Thymus (tissue), 14 donors: ENCODE measurements at places on chromosomes 7 and 10.

GRCh38 chr7:420142-421093, 99.2 kb downstream of the PDGFA start:
- DNase-seq, result no peak

DNA sequence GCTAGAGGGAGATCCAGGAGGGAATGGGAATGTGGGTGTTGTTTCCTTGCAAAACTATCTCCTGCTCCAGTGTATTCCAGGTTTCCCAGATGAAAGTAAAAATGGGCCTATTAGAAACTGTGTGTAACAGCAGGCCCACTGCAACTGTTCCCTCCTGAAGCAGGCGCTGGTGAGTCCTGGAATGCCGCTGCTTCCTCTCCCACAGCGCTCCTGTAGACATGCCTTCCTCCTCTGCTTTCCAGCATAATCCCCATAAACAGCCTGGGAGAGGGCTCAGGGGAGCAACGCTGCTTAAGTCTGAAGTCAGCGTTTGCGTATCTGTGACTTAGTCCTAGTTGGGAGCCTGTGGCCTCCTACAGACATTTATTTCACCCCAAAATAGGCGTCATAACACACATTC, 551.0 kb upstream of the FOXK1 start:
- no peak for DNase-seq

- no peak for DNase-seq
These were observed 152.0 kb downstream of the CAMK1D start for GRCh38 chr10:12501324-12501723.

DNA sequence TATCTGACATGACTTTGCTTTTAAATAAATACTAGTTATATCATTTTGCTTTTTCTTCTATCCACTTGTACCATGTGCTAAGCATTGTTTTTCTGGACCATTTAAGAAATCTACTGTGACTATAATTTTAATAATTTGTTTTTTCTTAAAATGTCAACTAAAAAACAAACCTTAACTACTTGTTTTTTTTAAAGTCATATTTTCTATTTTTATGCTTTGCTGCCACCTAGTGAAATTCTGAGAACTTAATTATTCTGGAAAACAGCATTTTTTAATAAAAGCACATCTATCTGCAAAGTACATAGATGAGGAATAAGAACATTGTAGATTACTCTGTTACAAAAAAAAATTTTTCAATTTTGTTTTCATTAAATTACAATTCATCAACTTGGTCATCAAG, 47.4 kb downstream of the ORC5 start:
- peak; percentile 3 for DNase-seq

DNA sequence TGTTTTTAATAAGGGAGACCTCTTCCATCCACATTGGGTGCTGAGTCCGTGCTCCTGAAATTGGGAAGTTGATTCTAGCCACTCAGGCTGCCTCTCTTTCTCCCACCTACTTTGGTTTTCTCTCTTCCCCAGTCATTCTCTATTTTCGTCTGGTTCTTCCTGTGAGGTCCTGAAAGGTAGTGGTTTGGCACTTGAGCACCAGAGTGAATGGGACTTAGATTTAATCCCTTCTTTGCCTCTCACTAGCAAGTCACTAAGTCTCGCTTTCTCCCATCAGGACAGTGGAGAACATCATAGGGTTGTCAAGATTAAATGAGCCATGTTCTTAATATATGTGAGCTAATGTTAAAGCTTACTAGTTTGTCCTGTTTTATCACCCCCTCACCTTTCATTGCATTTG, 4.0 kb upstream of the AASS start:
- no peak for DNase-seq

DNA sequence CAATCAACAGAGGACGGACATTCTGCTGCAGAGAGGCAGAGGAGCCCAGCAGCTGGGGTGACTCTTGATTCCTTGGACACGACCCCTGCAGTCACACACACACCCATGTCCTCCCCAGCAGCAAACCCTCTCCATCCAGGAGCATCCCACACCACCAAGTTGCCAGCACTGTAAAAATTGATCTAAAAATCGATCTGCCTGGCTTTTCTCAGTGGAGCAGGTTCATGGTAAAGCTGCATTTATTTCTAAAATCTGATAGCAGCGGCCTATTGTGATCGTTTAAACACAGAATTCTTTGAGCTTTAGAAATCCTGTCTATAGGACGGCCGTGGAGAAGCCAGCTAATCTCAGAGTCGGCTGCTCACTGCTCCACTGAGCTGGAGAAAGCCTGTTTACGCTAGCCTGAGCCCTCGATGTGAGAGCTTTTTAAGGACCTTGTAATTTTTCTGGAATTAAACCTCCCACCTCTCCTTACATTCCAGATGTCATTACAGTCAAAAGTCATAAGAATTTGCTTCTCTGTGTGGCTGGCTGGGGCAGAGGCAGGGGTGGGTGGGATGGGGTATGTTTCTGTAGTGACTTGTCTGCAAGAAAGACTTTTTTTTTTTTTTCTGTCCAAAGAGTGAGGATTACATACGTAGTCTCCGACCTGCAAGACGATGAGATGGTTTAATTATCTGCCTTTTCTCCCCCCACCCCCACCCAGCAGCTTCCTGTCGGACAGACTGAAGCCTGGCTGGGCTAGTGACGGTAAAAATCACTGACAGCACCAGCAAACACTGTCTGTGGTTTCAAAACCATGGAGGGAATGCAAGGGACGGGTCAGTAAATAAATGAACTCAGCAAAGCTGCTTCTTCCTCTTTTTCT, 31.6 kb downstream of the TRIM8 start:
- no peak for DNase-seq

DNA sequence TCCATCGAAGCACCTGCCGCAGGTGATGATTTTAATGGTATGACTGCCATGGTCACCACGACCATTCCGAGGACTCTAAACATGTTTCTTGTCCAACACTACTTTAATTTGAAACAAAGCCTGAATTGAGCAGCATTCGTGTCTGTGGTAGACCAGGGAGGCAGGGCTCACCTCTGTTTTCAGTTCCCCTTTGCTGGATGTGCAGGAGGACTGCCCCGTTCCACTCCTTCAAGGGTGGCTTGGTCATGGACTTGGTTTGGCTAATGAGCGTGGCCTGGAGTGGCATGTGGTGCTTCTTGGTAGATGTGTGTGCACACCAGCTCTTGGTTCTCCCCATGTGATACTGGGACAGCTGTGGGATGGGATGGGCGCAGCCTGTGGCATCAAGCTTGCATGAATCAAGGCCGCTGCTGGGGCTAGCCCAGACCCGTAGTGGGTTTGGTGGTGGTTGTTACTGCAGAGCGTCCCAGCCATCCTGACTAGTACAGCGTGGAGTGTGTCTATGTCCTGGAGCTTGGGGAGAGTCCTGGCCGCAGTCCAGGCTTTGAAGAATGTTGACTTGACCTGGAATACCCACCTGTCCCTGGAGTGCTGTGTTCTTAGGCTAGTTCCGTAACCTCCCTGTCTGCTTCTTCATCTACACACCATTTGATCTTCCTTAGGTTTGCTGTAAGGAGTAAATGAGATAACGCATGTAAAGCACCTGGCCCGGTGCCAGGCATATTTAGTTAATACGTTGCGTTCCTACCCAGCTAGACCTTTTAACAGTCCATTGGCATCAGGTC, 34.8 kb downstream of the MGMT start:
- DNase-seq, result peak; percentile 13

GRCh38 chr10:3528823-3529403, 256.1 kb downstream of the KLF6 start:
- no peak for DNase-seq

GRCh38 chr10:125531465-125531864, 151.5 kb downstream of the TEX36 start:
- no peak for DNase-seq

GRCh38 chr10:73908853-73909539, 1.9 kb upstream of the PLAU start:
- peak; percentile 25 for DNase-seq

DNA sequence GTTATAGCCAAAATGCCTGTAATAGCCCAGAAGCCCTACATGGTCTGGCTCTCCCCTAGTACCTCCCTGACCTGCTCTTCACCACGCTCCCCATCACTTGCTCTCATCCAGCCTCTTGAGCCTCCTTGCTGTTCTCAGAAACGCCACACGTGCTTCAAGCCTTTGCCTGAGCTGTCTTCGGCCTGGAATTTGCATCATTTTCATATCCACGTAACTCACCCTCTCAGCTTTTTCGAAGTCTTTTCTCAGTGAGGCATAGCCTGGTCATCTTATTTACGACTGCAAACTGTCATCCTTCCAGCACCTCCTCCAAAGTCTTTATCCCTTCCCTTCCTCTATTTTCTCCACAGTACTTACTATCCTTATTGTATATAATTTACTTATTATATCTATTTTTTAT, 151.0 kb upstream of the AHR start:
- no peak for DNase-seq

DNA sequence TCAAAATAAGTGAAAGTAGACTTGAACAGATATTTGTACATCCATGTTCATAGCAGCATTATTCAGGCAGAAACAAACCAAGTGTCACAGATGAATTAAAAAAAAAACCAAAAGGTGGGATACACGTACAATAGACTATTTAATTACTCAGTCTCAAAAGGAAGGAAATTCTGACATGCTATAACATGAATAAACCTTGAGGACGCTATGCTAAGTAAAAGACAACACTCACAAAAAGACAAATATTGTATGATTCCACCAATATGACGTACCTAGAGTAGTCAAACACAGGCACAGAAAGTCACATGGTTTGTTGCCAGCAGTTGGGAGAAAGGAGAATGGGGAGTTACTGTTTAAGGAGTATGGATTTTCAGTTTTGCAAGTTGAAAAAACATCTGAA, 18.0 kb upstream of the CFAP70 start:
- DNase-seq, result no peak

GRCh38 chr10:5317547-5318107, 47.1 kb upstream of the UCN3 start:
- DNase-seq, result peak; percentile 85
